ENCODE measurements at places on chromosomes 11 and 22. TPM values are rescaled to one million over a fixed set of nuclear protein-coding genes. Genes with fewer than 3 reads are reported as not detected.

The MS4A3 gene
- 0.49 TPM for polyA plus RNA-seq

- no peak for DNase-seq
Measured at GRCh38 chr11:102647430-102647829, 22.3 kb upstream of the MMP20 start.

DNA sequence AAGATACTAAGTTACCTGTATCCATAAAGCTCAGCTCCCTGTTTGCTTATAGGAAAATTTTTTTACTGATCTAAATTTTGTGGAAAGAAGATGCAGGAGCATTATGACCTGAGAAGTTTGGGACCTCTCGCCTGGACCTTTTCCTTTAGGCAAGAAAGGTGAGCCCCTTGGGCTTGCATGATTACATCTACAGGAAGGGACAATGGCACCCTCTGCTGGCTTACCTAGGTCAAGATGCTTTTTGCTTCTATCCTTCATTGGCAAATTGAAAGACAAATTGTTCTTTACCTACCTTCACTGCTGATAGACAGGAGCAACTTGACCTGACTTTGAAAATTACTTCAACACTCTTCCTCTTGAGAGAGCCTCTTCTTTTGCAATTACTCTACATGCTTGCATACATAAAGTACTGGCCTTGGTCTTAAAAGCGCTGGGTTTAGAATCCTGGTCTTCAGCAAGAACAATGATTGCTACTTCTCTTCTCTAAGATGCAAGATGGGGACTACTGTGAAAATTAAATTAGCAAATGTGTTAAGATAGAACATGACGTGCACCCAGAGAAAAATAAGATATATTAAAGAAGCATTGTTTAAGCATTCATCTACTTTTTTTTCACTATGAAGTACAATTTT is 147.2 kb downstream of the TRPC6 start:
- DNase-seq: no peak

The SERHL2 gene
- 2.5 TPM for polyA plus RNA-seq

- DNase-seq: no peak
Measured at GRCh38 chr22:50547263-50547985, 1.7 kb downstream of the KLHDC7B start.
